ENCODE measurements at places on chromosomes 3 and 15.

DNA sequence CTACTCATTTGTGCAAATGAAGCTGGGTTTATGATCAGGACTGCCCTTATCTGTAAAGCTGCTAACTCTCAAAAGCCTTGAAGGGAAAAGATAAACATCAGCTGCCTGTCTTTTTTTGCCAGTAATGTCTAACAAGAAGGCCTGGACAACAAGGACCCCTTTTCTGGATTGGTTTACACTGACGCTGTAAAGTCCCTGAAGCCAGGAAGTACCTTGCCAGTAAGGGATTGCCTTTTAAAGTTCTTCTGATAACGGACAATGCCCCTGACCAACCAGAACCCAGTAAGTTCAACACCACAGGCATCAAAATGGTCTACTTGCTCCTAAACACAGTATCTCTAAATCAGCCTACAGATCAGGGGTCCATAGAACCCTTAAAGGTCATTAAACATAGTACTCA, 178.0 kb downstream of the PCCB start:
- DNase-seq: no peak

DNA sequence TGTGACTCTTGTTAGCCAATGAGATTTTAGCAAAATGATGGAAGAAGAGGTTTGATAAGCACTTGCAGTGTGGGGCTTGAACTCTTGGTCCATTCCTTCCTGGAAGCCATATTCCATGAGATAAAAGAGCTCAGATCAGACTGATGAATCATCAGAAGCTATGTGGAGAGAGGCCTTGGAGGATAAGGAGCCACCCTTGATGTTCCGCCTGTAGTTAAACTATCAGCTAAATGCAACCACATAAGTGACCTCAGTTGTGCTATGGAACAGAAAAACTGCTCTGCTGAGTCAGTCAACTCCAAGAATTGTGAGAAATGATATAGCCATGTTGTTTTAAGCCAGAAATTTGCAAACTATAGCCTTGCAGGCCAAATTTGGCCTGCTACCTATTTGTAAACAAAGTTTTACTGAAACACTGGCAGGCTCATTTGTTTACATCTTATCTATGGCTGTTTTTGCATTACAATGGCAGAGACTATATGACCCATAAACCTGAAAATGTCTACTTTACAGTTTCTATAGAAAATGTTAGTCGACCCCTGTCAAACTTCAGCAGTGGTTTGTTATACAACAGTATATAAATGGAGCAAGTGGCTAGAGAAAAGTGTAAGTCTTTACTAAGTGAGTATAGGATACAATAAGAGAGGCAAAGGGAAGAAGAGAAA, 27.6 kb upstream of the GAP43 start:
- no peak for DNase-seq

- DNase-seq: no peak
Observed at GRCh38 chr3:126522363-126522788, 1.6 kb upstream of the CHST13 start.

DNA sequence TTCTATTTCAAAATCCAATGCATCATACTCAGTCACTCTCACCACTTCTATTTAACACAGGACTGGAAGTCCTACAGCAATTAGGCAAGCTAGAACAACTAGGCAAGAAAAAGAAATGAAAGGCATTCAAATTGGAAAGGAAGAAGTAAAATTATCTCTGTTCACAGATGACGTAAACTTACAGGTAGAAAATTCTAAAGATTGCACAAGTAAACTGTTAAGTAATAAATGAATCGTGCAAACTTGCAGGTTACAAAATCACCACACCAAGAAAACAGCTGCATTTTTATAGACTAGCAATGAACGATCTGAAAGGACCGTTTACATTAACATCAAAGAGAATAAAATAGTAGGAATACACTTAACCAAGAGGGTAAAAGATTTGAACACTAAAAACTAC, 36.2 kb downstream of the CHST2 start:
- DNase-seq: no peak

DNA sequence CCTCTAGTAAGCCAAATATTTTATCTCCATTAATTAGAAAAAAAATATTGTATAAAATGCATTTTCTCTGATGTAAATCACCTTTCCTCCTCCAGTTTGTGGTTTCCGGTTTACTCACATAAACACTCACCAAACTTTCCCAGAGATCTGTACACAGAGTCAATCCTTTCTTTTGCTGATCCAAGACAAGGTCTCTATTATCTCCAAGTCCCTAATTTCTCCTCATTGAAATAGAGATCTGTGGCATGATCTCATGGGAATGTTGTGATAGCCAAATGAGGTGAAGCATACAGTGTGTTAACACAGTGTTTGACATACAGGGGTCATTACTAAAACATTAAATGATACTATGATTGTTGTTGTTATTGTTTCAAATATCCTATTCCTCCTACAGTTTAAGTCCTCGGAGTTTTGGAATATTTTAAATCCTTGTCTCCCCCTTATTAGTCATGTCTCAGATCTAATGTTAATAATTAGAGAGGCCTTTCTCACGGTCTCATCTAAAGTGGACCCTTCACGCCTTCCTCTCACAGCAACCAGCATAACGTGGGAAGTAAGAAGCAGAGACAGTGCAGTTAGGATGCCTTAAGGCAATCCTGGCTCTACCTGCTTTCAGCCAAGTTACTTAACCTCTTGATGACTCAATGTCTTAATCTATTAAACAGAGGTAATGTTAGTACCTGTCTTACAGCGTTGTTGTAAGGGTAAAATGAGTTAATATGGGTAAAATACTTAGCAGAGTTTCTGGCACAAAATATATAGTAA, 333.3 kb downstream of the GRM7 start:
- no peak for DNase-seq

DNA sequence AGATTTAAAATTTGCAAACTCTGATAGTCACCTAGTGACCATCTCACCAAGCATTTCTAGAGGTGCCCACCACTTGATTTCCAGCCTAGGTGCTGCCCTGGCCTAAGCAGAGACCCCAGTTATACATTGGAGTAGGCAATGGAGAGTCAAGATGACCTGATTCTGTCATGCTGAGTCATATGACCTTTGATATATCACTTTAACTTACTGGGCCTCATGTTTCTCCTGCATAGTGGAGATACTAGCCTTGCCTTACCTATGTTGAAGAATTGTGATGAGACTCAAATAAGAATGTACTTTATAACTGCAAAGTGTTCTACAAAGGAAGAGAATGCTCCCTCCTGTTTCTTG, 75.5 kb upstream of the XCR1 start:
- no peak for DNase-seq

GRCh38 chr3:140595295-140595694, 82.6 kb upstream of the TRIM42 start:
- DNase-seq: no peak

GRCh38 chr3:131107637-131108433, 81.2 kb downstream of the NEK11 start:
- no peak for DNase-seq

GRCh38 chr3:173395073-173395411, 2.5 kb upstream of the NLGN1 start:
- DNase-seq: no peak

DNA sequence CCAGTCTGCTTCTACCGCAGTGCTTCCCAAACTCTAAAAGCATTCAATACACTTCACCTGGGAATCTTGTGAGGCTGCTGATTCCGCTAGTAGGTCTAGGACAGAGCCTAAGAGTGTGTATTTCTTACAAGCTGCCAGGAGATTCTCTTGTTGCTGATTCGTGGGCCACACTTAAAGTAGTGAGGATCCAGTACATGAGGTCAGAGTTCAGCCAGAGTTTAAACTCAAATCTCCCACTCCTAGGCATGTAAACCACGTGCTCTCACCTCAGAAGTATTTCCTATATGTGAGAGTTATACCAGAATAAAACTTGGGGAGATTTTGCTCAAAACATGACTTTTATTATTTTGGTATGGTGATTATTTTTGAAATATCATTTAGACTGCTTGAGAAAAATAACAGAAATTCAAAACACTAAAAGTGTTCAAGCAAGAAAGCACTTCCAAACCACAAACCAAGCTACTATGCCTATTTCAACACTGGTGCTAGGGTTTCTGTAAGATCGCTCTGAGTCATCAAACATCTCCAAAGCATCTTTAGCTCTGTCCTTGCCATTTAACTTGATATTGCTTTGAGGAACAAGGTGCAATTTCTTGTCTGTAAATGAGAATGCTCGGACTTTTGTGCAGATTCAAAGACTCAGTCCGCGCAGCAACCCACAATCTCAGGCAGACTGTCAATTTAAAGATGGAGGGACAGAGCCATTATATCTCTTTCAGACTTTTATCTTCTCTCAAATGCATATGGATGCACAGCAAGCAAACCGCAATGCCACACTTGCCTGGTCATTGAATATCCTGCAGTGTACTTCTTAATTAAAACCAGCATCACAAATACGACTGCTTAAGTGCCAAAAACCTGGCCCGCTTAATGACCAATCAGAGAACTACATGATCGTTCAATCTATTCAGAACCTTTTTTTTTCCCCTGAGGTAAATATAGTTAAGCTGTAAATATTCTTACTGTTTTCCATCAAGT, 59.8 kb downstream of the AGTR1 start:
- no peak for DNase-seq

DNA sequence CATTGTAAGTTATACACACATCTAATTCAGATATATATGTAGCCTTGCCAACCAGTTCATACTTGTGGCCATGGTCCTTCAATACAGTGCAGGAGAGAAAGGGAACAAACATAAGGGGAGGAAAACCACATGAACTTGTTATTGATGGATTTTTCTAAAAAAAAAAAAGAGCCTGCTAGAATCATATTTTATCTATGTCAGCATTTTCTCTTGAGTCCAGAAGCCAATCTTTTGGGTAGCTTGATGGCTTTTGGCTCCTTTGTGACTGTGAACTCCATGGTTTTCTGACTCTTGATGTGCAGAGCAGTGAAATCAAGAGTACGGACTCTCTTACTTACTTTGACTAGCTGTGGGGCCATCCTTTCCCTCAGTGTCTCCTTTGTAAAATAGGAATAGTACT, 197.4 kb upstream of the DPH6 start:
- no peak for DNase-seq

DNA sequence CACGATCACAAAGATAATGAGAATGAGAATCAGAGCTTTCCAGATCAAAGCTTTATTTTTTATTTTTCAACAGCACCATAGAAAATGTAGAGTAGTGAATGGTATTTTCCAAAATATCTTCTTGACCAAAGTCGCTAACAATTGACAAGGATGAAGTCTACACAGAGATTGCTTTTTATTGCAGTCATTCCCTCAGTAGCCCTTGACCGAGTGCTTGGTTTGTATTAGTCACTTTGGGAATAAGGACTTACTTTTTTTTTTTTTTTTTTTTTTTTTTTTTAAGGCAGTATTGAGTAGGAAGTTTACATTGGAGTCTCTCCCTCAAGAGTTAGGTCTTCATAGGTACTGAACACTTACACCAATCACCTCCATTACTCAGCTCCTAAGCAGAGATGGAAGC, 39.8 kb downstream of the THRB start:
- no peak for DNase-seq

DNA sequence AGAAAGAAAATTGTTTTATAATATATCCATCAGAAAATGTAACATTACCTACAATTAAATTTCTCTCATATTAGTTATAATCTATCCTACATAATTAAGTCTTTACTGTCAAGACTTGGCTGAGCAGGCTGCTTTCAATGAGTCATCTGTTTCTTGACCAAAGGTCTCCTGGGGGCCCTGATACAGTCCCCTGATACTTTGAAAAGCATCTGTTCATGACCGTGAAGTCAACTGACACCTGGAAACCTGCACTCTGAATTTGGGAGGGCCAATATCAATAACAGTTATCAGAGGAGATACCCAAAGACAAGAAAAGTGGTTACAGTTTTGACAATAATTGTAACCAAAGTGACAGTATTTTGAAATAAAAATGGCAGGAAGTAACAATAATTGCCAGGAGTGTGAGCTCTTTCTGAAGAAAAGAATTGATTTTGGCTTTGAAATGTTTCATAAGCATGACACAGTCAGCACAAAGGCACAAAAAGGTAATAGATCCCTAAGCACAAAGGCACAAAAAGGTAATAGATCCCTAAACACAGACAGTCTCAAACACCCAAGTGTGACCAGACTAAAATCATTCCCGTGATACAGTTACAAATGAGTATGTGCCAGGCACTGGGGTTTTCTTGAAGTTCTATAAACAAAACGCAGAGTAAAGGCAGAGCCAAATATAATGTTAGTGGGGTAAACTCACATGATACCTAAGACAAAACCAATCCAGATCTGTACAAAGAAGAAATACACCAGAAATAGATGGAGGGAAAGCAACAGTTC, 260.7 kb downstream of the PLOD2 start:
- DNase-seq: no peak

- DNase-seq: no peak
Observed at GRCh38 chr3:98630416-98630815, 37.0 kb upstream of the CPOX start.

GRCh38 chr15:91627473-91628278, 225.8 kb upstream of the SLCO3A1 start:
- DNase-seq: no peak

- no peak for DNase-seq
Observed at GRCh38 chr3:57545636-57546268, 1.6 kb upstream of the DNAH12 start.

DNA sequence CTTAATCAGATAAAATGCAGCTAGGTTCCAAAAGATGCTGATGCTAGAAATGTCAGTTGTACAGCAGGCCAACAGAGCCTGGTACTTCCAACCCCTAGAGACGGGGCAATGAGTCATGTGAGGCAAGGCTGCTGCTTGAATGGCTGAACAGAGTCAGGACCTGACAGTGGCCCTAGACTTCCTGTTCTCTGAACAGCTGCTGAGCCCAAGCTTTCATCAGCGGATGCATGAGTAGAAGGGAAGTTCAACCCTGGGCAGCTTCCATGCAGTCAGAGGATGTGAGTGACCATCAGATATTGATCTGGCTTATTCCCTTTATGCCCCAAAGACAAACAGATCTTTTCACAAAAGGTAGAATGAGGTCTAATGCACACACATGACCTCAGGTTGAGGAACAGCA, 282.9 kb upstream of the COL8A1 start:
- no peak for DNase-seq

- DNase-seq: no peak
Observed at GRCh38 chr3:123072152-123072551, 5.3 kb downstream of the PDIA5 start.

GRCh38 chr3:55742022-55742831, 255.1 kb upstream of the WNT5A start:
- DNase-seq: no peak

DNA sequence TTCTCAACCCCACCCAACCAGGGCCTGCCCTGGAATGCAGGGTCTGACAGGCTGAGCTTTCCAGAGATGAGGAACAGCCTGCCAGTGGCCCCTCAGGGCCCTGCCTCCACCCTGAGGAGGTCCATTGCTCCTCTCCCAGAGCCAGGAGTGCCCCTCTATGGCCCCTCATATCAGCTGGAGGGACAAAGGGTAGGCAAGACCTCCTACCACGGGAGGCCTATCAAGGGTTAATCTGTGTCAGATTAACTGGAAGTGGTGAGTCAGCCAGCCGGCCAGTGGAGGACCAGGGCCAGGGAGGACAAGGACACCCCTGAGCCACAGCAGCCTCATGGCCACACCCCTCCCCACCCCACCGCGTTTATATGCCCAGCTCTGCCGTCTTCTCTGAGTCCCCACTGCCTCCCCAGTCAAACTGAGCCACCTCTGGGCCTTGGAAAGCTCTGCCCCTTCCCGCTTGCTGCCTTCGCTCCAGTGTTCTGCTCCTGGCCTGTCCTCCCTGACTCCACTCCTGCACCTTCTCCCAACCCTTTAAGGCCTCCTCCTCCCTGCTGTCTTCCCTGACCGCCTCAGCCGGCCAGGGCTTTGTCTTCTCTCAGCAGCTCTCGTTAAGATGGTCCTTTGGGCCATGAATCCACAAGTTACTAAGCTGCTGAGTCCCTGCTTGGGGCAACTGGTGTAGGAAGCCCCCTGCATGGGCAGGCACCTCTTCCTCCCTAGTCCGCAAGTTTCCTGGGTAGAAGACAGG, 6.5 kb downstream of the CCDC33 start:
- no peak for DNase-seq
